Epithelial cell of umbilical artery (primary cell): ENCODE measurements at places on chromosomes 1 and 21. TPM values are rescaled to one million over a fixed set of nuclear protein-coding genes. Genes with fewer than 3 reads are reported as not detected.

Gene SELL
- total RNA-seq, result 0.65 and 1.1 TPM in 2 replicates

Gene CLEC20A
- not detected in 2 replicates for total RNA-seq

Gene GNG12
- 143 and 203 TPM in 2 replicates for total RNA-seq

Gene FMO4
- total RNA-seq, result 0.76 and 0.97 TPM in 2 replicates

Gene DIO1
- not detected in 2 replicates for total RNA-seq

Gene SLFNL1
- 0.46 TPM in 1 of 2 replicates, not detected in the other for total RNA-seq

Gene TDRD5
- not detected in 2 replicates for total RNA-seq

Gene TOR1AIP2
- total RNA-seq, result 70.5 and 101 TPM in 2 replicates

Gene CHODL
- total RNA-seq, result not detected in 2 replicates

Gene KIAA1614
- total RNA-seq, result 1.8 and 2.6 TPM in 2 replicates

Gene LRRC38
- total RNA-seq, result not detected in 2 replicates

Gene OR2L3
- under 0.01 TPM in 1 of 2 replicates, not detected in the other for total RNA-seq

Gene OR2C3
- not detected in 2 replicates for total RNA-seq

Gene COL11A1
- total RNA-seq, result 0.65 and 2.3 TPM in 2 replicates

Gene C1orf210
- not detected in 2 replicates for total RNA-seq

Gene CLCA4
- total RNA-seq, result not detected in 2 replicates

Gene IVL
- total RNA-seq, result not detected in 2 replicates

Gene ZNF695
- 1.6 and 4.0 TPM in 2 replicates for total RNA-seq

Gene ALX3
- not detected in 2 replicates for total RNA-seq

Gene CR1L
- not detected in 2 replicates for total RNA-seq

Gene RGS16
- total RNA-seq, result under 0.01 TPM in 1 of 2 replicates, not detected in the other

Gene PLPP3
- total RNA-seq, result 14.0 and 23.4 TPM in 2 replicates

Gene RCSD1
- total RNA-seq, result under 0.01 and 0.15 TPM in 2 replicates

Gene ASCL5
- not detected in 2 replicates for total RNA-seq

Gene CYP4A11
- not detected in 2 replicates for total RNA-seq

Gene LY9
- not detected in 2 replicates for total RNA-seq

Gene TNFRSF1B
- total RNA-seq, result 20.8 and 33.0 TPM in 2 replicates

Gene TTLL10
- total RNA-seq, result not detected in 2 replicates
